Left ventricle myocardium inferior (tissue), 1 donor: ENCODE measurements at places on chromosomes 5 and 9. TPM values are rescaled to one million over a fixed set of nuclear protein-coding genes. Genes with fewer than 3 reads are reported as not detected.

DNA sequence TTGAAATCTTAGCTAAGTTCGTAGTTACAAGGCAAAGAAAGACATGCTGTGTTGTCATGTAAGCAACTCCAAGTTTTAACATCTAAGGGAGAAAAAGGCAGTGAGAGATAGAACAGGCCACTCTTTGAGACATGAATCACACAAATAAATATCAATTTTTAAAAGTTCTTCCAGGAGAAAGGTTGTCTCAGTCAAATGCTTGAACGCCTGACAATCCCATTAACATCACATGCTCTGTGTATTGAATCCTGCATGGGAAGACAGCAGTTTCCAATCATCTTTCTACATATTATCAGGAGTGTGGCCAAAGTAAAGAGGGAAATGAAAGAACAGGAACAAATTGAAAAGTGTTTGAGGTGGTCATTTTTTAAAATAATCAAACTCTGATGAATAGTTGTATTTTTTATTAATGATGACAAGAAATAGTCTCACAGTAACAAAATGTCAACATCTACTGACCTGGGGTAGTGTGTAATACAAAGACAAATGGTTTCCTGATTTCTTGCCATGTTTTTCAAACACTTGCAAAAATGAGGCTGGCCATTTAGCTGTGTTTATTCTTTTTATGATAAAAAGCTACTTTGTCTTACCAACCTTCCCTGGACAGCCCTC is 6.4 kb upstream of the C6 start:
- DNase-seq = no peak

GRCh38 chr5:113255579-113256386 is 179.0 kb downstream of the TSSK1B start:
- DNase-seq = no peak

IFNE gene
- not detected for total RNA-seq

- no peak for DNase-seq
Observed at GRCh38 chr9:19992556-19992955, 203.7 kb upstream of the SLC24A2 start.

DNA sequence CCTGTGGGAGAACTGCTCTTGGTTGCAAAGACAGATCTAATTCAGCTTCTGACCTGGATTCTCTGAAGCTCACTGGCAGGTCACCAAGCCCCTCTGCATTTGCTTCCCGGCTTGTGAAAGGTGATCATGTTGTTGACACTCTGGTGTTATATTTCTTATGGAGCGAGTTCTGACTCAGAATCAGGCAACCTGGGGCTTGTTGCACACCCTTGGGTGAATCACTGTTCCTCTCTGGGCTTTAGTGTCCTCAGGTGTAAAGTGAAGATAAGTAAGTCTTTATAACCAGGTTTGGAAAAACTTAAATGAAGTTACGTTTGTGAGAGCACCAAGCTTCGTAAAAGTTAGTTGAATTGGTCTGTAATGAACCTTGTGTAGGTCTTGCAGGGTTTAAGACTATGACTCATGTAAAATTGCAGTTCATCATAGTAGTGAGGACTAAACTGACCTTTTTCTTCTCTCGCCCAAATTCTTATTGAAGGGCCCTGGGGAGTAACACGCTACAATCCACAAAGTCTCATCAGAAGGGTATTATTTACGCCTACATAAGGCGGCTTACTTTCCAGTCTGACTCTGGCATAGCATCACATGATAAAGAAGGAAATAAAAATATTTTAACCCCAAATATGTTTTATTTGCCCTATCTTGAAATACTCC is 218.6 kb downstream of the TMEM38B start:
- DNase-seq = no peak
